ENCODE measurements at places on chromosomes 11 and 22.
A peak's percentile ranks its signal among the peaks of the same experiment; 100 is the strongest.

- DNase-seq, result no peak
Observed at GRCh38 chr22:36293606-36294292, 40.8 kb downstream of the APOL1 start.

- DNase-seq, result no peak
Observed at GRCh38 chr22:36926309-36926708, 12.9 kb downstream of the CSF2RB start.

GRCh38 chr11:108732395-108732794 lies 67.5 kb downstream of the DDX10 start:
- DNase-seq, result no peak

DNA sequence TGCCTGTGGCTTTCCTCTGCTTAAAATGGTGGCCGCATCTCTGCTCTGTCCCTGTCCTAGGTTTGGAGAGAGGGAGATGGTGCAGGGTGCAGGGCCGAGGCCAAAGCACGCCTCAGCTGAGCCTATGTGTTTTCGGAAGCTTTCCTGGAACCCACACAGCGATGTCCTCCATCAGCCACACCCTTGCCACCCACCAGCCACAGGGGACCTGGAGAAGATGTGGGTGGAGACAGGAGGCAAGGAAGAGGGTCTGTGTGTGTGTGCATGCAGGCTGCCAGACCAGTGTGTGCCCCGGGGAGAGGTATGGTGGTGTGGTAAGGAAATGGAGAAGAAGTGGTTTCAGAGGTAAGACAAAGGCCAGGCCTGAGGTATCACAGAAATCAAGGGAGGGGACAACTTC lies 155.7 kb downstream of the TBC1D22A start:
- no peak for DNase-seq

DNA sequence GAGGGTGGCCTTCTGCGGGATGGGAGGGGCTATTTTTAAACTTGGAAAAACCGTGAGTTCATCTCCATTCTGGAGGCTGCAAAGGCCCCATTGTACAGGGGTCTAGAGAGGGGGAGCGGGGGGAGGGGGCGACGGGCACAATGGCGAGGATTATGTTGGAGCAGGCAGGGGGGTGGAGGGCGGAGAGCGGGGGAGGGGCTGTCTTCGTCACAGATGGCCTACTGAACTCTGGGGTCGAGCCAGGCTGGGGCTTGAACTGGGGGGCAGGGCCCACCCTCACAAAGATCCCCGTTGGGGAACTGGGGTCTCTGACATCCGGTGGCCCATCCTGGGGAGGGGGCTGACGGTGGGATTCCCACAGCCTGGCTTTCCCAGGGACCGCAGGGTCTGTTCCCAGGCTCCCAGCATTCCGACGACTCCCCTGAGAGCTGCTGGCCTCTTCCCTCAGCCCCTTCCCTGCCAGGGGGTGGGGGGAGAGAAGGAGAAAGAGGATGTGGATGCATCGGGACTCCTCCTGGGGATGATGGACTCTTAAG lies 3.4 kb upstream of the MCAM start:
- DNase-seq, result peak; percentile 89

DNA sequence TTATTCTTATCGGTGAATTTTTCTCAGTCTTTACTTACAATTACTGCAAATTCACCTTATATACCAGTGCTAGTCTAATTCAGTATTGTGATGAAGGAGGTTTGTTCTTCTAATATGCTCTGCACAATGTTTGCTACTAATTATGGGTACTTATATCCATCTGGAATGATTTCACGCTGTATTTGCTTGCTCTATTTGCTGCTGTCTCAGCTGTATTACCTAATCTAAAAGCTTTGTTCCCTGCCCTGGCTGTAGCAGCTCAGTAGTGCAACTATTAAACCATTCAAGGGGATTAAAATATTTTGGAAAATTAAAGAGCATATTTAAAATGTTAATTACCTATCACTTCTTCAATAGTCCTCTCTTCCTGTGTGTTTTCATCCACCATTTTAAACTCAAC lies 375.3 kb downstream of the LUZP2 start:
- no peak for DNase-seq

- DNase-seq, result peak; percentile 12
Observed at GRCh38 chr11:17381156-17381555, 7.3 kb downstream of the KCNJ11 start.

DNA sequence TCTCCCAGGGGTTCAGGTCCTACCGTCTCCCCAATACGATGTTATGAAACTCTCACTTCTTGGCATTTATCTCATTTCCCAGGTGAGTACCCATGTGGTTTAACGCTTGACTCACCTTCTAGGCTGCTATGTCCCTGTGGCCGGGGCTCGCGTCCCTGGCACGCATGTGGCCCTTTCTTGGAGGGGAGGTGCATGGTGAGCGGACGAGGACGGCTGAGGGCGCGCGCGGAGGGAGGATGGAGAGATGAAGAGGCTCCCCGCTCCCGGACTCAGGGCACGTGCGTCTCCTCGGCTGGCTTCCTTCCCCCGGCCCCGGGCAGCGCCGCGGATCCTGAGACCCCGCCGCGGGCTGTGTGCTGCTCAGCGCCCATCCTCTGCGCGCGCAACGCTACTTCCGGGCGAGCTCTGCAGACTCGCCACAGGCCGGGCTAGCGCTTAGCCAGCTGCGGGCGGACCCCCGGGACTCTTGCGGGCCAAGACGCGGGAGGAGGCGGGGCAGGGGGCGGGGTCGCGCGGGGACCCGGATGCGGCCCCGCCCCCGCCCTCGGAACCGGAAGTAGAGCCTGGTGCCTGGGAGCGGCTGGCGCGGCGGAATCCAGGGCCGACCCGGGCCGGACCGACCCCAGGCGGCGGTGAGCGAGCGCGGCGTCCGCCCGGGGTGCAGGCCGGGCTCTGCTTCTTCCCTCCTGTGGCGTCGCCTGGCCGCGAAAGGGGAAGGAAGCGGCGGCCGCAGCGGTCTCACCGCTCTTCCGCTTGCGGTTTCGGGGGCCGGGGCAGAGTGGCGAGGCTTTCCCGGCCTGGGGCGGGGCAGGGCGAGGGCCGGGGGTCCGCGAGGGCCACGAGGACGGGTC lies at the start of gene CTTN:
CTTN (plus strand) TSS at position 547 of the 851 bp plus-strand sequence. CDS start 8,769 bp downstream, outside the sequence.
- peak; percentile 87 for DNase-seq

DNA sequence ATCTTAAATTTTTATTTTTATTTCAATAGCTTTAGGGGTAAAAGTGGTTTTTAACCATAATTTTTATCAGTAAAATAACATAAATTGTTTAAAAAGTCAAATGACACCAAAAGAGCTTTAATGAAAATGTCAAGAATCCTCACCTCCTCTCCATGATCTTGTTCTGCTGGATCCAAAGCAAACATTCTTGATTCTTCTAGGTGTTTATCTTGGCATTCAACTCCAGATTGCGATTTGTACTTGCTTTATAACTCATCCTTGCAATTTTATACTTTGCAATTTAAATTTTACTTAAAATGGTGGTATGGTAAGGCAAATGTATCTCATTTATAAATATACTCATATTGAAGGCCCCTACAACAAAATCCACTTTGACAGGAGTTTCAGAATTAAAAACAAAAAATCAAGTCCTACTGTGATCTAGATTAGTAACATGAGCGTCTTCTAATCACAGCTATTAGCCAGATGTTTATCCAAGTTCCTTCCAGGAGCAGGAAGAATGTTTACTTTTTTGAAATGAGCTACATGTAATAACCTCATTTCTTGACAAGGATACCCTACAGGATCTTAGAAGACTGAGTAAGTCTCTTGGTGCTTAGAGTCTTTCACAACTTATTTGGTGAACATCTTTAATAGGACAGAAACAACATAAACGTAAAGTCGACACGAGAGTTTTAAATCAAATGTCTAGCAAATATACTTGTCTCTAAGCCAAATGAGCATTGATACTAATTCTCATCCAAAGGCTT lies 72.4 kb upstream of the CARD18 start:
- peak; percentile 59 for DNase-seq

- no peak for DNase-seq
Observed at GRCh38 chr22:49040111-49040510, 787.6 kb downstream of the BRD1 start.

DNA sequence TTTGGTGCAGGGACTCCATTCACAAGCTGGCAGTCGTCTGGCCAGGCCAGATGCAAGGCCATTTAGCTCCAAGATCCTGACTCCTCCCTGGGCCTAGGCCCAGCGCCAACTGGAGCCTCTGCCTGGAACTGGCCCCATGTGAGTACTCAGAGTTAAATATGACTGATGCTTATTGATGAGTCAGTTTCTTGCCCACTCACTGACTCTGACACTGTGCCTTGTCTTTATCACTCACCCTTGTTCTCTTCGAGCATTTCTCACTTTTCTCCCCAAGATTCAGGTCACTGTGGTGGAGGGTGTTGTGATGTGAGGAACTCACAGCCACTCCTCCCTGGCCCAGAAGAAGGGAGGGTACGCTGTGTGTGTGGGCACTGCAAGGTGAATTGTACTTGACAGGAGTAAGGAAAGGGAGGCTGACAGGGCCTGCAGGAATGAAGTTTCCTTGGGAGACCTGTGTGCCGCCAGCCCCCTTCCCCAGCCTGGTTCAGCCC lies 23.2 kb upstream of the ST3GAL4 start:
- peak; percentile 86 for DNase-seq

- peak; percentile 52 for DNase-seq
Observed at GRCh38 chr11:32893343-32894148, 935 bp downstream of the QSER1 start.

GRCh38 chr22:49257551-49257961 lies 570.1 kb downstream of the BRD1 start:
- DNase-seq, result no peak

- no peak for DNase-seq
Observed at GRCh38 chr11:61019832-61020405, 48.4 kb downstream of the CD6 start.

DNA sequence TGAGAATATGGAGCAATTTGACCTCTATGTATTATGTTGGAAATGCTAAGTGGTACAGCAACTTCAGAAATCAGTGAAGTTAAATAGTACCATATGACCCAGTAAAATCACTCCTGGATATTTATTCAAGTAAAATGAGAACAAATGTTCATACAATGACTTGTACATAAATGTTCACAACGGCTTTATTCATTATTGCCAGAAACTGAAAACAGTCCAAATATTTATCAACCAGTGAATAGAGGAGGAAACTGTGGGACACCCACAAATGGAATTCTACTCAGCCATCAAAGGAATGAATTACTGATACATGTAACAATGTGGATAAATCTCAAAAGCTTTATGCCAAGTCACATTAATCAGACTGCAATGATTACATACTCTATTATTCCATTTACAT lies 416.3 kb downstream of the AASDHPPT start:
- DNase-seq, result peak; percentile 80

- DNase-seq, result no peak
Observed at GRCh38 chr22:25392584-25392983, 171.9 kb upstream of the GRK3 start.

DNA sequence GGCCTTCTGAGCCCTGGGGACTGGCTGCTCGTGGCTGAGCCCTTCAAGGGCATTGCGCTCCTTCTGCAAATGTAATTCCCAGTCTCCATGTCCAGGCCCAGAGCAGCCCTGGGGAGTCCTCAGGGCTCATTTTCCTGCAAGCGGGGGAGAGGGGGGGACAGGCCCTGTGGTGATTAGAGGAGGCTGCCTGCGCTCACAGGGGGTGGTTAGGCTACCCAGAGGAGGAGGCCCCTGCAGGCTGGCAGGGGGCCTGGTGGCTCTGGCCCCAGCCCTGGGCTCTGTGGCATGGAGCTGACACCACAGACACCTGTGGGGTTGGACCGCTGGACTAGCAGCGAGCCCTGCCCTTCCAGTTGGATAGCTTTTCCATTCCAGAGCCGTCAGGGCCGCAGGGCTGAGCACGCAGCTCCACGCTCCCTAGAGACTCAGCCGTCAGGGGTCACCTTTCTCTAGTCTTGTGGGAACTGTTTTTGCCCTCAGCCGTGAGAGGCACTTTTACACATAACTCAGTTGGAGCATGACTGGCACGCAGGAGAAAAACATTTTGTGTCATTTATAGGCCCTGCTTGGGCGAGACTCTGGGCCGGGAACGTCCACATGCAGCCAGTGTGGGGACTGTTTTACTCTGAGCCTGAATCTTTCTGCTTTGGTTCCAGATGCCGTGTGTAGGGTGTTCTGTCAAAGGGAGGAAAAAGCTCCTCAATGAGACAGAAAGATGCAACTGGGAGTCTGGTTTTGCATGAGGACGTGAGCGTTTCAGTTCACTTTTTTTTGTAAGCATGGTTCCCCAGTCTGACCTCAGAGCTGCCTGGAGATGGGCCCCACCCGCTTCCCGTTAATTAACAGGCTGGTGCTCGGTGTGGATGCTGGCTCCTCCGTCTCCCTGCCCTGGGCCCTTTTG lies 58.1 kb downstream of the LRP5 start:
- DNase-seq, result peak; percentile 55

DNA sequence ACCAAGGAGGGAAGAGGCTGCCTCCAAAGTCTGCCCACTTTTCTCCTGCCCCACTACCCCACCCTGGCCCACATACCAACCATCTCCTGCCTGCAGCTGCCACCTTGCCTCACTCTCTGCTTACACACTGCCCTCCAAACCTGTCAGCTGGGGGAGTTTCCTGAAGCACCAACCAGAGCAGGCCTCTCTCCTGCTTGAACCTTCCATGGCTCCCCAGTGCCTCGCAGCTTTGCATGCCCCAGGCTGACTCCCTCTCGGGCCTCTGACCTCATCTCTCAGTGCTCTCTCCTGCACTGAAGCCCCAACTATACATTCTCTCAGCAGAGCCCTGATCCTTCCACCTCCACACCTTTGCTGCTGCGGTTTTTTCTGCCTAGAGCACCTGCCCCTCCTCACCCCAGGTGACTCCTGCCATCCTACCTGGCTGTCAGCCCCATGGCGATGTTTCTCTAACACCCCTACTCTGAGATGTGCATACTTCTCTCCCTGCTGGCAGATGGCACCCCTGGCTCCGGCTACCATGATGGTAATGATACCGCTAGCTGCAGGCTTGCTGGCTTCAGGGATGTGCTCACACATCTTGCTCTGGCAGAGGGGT lies 43.5 kb downstream of the MN1 start:
- DNase-seq, result no peak

DNA sequence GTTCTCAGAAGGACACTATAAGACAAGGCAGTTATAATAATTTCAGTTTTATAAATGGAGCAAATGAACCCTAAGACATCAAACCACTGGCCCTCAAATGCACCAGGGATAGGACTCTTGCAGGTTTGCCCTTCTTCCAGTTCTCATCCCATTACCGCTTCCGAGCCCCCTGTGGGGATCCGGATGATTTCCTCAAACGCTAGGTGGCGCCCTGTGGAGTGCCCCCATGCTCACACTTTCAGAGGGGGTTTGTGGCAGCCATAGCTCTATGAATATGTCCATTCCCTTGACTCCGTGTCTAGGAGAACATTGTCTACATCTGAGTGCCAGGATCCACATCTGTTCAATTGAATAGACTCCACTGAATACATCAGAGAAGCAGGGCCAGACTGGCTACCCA lies 816.3 kb downstream of the NTM start:
- DNase-seq, result no peak

DNA sequence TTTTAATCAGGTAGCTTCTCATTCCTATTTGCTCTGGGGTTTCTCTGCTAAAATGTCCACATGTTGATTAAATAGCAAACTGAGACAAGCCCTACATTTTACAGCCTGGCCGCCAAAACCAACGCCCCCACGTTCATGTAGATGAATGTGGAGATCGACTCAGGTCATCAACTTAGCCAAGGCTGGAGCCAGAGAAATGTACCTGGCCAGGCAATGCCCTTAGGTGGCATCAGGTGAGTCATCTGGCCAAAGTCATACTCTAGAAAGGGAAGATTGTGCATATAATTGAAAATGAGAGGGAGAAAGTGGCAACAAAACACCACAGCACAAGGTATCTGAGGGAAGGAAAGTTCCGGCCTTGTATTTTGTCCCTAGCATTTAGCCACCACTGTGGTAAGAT lies 37.1 kb upstream of the CCDC89 start:
- no peak for DNase-seq

Measured in fibroblast of skin of scalp (primary cell).